Activated T-cell treated with anti-CD3 and anti-CD28 coated beads, Interleukin-2, amount 50 U/mL, for 72 hours (primary cell): ENCODE measurements at places on chromosomes 4 and X.

DNA sequence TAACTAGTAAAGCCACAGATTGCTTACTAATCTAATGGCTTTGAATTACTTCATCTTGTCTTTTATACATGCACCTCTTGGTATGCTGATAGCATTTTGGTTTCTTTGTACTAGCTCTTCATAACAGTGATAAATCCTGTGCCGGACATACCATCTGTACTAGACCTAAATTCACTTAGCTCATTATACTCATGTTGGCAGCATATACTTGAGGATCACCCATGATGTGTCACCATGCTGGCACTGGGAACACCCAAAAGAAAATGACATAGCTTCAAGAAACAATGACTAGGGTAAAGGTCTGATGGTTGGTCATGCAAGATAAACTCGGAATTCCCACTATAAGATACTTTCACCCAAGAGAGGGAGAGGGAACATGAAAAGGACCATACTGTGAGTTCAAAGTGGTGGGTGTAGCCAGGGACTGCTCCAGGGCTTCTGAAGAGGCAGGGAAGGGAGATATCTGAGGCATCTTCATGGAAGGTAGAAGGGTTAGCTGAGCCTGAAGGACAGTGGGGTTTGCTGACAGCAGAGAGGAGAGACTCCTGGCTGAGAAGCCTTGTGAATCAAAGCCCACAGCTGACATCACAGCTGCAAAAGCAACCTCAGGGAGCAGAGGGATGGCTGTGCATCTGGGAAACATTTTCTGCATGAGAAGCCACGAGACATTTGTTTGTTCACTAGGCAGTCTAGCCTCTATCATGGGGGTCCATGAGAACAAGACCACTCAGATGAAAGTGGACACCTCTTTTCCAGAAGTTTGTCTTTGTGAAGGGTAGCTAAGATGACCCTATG is 314.2 kb downstream of the RAB28 start:
- DNase-seq = no peak

DNA sequence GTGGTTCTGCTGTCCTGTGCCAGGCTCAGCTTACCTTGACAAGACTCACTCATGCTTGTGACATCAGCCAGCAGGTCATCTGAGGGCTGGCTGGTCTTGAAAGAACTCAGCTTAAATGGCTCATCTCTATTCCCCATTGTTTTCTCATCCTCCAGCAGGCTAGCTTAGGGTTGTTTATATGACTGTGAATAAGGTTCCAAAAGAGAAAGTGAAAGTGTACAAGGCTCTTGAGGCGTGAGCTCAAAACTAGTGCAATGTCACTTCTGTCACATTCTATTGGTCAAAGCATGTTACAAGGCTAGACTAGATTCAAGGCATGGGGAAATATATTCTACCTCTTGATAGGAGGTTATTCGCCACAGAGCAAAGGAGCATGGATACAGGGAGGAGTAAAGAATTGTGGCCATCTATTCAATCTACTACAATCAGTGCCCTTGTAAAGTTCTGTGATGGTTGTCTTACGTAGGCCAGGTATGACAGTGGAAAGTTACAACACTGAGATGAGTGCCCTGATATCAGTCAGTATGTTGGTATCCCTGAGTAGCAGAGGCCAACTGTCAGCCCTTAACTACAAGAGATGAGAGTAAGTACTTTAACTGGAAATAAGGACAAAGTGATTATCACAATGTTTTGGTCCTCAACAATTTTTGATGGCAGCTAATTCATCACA is 19.8 kb upstream of the TMLHE start:
- peak; percentile 19 for DNase-seq

DNA sequence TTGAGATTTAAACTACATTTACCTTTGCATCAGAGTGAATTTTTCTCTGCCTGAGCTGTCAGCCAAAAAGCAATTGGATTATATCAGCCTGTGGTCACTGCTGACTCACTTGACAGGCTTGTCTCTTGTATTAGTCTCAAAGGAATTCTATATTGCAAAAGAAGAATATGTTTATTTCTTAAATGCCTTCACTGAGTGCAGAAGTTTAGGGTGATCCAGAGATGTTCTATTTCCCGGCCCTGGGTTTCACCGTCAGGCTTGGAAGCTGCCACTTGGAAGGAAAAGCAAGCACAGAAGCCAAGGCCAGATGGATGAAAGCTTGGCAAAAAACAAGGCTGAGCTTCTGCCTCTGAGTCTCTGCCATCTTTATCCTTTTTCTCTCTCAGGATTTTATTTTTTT is 80.9 kb downstream of the FAM114A1 start:
- DNase-seq = no peak

DNA sequence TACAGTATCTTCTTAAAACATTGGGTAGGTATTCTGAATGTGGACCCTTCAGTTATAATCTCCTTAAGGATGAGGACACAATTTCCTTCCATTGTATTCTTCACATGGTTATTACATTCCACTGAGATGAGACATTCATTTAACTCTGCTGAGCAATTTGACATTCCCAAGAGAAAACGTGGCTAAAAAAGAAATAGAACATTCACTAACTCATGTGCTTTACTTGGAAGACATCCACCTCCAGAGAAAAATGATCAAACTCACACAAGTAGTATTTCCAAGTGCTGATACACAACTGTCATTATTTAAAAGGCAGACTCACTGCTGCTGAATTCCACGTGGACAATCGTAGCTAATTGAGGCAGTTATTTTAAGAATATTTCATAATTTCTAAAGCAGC is 227.9 kb upstream of the ANKRD50 start:
- no peak for DNase-seq

- DNase-seq = no peak
Observed at GRCh38 chr4:123364906-123365305, 31.7 kb upstream of the SPRY1 start.

DNA sequence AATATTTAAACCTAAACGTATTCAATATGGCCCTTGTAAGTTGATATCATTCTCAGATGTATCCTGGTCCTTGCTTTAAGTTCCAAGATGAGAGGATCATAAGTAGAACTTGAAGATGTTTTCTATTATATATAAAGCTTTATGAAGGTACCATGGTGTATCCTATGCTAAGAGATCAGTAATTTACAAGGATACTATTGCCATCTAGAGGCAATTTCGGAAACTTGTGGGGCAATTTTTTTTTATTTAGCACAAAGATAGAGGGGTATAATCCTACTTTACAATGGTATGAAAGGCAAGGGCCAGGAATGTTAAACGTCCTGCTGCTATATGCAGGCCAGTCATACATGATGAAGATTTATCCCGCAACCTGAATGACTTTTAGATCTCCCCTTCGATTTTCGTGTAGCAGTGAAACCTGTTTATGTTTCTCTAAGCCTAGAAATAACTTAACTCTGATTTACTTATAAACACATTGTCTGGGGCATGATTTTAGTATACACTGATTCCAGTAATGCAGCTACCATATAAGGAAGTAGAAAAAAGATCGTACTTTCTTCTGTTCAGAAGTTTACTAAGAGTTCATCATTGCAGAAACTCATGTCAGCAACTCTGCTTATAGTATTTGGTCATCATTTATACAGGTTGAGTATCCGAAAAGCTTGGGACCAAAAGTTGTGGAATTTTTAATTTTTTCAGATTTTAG is 2.6 kb downstream of the SLC25A31 start:
- DNase-seq = peak; percentile 2

- no peak for DNase-seq
Observed at GRCh38 chr4:86264241-86264640, 95.6 kb downstream of the MAPK10 start.

GRCh38 chrX:3461397-3462165 is 115.1 kb upstream of the MXRA5 start:
- DNase-seq = no peak

- no peak for DNase-seq
Observed at GRCh38 chrX:37943554-37944344, 62.6 kb upstream of the SYTL5 start.

DNA sequence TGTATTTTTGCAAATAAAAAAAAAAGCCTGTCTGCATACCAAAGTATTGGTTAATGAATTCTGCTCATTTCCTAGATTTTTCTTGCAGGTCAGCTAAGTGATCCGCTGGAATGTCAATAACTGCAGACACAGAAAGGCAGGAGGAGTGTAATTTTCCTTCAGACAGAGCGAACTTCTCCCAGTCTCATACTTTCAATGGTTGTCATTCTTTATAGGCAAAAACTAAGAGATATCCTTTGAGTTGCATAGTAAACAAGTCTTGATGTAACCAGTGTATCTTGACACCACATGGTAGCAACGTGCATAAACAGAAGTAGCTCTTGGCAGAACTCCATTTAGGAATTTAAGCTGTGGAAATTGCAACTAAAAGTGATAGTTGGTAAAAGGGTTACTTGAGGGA is 8.2 kb downstream of the CAPN6 start:
- DNase-seq = no peak

GRCh38 chrX:134738986-134739740 is 80.9 kb upstream of the PLAC1 start:
- DNase-seq = no peak

DNA sequence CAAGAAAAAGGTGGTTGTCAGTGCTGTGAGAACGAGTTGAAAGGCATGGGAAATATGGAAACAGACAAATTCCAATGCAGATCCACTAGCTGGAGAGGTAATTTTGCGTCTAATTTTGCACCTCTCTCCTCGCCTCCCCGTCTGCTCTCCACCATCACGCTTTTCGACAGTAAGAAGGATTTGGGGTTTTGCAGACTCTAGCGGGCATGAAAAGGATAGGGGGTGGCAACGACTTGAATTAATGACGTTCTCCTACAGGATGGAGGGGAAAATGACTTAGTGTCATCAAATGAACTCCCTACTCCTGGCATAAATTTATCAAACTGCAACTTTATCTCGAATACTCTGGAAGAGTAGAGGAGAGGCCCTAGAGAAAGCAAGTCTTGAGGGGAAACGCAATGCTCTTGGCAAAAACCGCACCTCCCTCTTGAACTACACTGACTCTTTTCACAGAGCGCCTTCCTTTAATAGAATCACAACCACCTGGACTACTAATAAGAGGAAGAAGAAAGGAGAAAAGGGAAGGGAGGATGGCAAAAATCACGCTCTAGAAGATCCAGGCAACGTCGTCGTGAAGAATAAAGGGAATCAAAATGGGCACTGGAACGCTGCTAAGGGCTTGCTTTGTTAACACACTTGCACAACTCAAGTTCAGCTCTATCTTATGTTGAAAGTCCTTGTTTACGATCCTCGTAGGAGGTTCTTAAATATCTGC is 871 bp upstream of the SLITRK2 start:
- no peak for DNase-seq

- DNase-seq = no peak
Observed at GRCh38 chrX:12234534-12235329, 96.5 kb downstream of the FRMPD4 start.

GRCh38 chrX:48580662-48581061 is 6.4 kb downstream of the RBM3 start:
- no peak for DNase-seq

GRCh38 chr4:184453365-184454160 is 20.8 kb downstream of the IRF2 start:
- peak; percentile 32 for DNase-seq

GRCh38 chrX:56343219-56343618 is 111.1 kb downstream of the KLF8 start:
- no peak for DNase-seq

DNA sequence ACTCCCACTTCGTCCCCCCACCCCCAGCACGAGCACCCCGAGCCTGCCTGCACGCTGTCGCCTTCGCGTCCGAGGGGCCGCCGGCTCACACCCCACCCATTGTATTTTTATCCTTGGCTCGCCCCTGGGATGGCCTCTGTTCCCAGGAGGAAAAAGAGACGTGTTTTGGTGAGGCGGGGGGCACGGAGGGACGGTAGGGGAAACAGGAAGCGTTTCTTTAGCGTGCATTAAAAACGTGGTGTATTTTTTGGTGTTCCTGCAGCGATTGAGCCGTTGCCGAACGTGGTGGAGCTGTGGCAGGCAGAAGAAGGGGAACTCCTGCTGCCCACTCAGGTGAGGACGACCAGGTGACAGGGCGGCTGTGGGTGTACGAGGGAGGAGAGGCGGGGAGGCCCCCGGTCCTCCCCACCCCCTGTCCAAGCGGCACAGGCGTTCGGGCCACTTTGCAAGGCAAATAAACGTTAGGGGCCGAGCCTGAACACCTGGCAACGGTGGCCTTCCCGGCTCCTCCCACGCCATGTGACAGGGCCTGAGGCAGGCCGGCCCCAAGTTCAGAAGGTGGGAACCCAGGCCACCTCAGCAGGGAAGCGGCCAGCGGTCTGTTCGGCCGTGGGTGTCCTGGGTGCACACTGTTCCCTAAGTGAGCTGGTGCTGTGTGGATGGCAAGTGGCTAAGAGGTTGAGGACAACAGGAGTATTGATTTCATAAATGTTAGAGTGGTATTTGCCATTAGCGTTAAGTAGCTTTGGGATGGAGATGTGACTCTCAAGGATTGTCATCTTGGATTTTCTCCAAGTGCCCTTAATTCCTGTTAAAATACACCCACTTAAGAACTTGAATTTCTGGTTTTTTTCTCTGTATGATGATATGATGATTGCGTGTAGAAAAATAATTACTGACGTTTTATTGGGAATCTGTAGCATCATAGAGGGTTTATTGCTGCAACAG is 1.1 kb downstream of the TMEM131L start:
- peak; percentile 45 for DNase-seq
